ENCODE measurements at places on chromosomes 6 and 20.
A peak's percentile ranks its signal among the peaks of the same experiment; 100 is the strongest.

- DNase-seq: no peak
These were observed 92.4 kb downstream of the CD24 start for GRCh38 chr6:106882138-106882537.

DNA sequence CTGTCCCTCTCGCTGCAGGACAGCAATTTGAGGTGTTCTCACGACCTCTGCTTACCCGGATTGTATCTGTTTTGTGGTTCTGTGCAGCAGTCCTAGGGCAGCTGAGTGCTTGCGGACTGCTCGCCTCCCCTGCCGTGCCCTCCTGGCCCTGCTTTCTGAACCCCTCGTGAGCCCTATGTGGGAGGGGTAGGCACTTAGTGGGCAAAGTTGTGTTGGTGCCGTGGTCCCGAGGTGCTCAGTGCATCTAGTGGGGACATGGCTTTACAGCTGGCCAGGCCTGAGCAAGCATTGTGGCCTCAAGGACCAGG, 5.2 kb downstream of the TMEM181 start:
- no peak for DNase-seq

- DNase-seq: no peak
These were observed 71.3 kb upstream of the TOX2 start for GRCh38 chr20:43843096-43843964.

- DNase-seq: no peak
These were observed 228.3 kb downstream of the NRN1 start for GRCh38 chr6:5778317-5778857.

DNA sequence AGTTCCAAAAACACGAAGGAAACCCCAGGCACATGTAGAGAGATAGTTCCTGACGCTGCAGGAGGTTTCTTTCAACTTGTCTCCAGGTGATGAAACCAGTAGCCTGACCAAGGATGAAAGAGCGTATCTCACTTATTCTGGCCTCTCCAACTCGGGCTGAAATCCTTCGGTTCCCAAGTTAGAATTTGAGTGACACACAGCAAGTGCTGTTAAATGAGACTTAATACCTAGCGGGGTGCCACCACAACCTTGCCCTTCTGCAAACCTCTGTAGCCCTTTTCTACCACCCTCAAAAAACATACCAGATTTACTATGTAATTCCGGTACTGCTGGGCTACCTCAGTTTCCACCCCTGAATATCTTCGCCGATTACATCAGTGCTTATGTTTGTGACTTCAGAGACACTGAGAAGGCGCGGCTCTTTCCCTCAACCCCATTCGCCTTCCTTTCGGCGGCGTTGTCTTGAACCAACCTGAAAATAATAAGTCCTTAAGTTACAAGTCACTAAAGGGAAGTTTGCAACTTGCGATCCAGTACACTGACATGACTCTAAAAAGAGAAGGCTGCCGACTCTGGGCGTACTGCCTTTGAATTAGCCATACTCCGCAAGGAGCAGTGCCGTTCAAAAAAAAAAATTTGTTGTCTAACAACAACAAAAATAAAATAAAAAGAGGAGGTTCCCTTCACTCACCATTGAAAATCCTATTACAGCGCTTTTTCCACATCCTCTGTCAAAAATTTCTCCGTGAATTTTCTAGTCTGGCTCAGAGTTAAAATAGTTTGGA, 194.9 kb upstream of the ZNF184 start:
- no peak for DNase-seq

- DNase-seq: no peak
These were observed 59.3 kb upstream of the AKAP12 start for GRCh38 chr6:151180330-151181048.

GRCh38 chr6:127725821-127726220, 148.8 kb downstream of the C6orf58 start:
- no peak for DNase-seq

- DNase-seq: no peak
These were observed 405.6 kb downstream of the BTBD9 start for GRCh38 chr6:38234141-38234540.

GRCh38 chr6:87897663-87898062, 150.0 kb upstream of the SPACA1 start:
- DNase-seq: no peak

DNA sequence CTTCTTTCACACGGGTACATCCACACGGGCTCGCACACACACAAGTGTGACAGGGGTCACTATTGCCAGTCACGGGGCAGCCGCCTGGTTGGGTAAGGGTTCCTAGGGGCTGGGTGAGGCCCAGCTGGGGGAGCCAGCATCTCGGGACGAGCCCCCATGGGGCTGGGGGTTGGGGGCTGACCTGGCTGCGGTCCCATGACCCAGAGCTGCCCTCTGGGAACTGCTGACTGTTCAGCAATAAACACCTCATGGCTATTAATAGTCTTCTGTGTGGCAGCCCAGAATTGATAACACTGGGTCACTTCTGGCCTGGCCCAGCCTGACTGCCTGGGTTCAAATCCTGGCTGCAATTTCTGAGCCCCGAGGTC, 23.8 kb downstream of the VEGFA start:
- no peak for DNase-seq

GRCh38 chr20:53859684-53860083, 210.7 kb downstream of the BCAS1 start:
- no peak for DNase-seq

GRCh38 chr6:54028170-54028569, 83.1 kb upstream of the MLIP start:
- DNase-seq: no peak

GRCh38 chr20:63149531-63150192, 66.3 kb downstream of the YTHDF1 start:
- no peak for DNase-seq

- no peak for DNase-seq
These were observed 60.6 kb upstream of the CCN6 start for GRCh38 chr6:111993342-111993741.

DNA sequence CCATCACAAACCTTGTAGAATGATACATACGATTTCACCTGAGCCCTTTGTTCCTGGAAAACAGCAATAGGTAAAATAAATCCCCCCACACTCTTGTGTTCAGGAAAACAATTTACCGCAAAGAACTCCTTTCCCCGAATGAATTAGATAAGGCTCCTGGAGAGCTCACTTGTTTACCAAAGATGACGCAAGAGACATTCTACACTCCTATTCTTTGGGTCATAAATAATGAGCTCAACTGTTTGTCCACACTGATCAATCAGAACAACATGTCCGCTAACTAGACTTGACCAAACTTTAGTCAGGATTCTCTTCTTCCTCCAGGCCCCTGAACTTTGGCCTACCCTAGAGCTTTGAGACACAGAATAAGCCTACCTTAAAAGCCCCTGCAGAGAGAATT, 271.9 kb upstream of the OPRM1 start:
- DNase-seq: no peak

DNA sequence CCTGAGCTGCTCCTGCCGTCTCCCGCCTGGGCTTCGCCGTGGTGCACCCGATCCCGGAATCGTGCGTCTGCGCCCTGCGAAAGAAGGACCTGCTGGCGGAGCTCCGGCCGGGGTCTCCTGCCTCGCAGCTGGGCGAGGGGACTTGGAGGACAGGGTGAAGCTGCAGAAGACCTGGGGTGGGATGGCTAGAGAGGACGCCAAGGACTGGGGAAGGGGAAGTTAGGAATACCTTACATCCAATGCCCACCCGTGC, 150.2 kb downstream of the PRL start:
- DNase-seq: peak; percentile 53

DNA sequence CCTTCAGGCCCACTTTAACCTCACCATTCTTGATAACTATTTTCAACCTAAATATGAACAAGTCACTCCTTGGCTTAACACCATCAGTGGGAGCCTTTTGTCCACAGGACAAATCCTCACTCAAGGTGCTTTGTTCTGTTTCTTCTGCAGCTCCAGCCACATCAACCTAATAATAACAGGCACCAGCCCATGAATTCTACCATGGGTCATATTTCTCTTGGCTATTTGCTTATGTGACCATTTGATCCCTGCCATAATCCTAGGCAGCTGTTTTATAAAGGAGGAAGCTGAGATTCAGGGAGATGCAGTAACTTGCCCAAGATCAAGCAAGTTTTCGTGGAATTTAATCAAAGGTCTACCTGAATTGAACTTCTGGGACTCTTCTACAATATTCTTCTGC, 561.3 kb downstream of the DHX35 start:
- DNase-seq: no peak

- DNase-seq: no peak
These were observed 705.3 kb downstream of the KIF16B start for GRCh38 chr20:15867899-15868298.

GRCh38 chr6:48597951-48598350, 487.0 kb upstream of the PTCHD4 start:
- DNase-seq: no peak

DNA sequence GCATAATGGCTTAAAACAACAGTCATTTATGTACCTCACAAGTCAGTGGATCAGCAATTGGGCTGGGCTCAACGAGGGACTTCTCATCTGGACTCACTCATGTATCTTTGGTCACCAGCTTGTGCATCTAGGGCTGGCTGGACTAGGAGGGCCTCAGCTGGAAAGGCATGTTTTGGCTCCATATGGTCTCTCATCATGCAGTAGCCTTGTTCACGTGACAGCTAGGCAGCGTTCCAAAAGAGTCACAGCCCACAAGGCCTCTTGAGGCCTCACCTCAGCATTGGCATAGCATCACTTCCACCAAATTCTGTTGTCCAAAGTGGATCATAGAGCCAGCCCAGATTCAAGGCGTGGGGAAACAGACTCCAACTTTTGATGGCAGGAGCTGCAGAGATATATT, 110.1 kb downstream of the MAFB start:
- DNase-seq: no peak

DNA sequence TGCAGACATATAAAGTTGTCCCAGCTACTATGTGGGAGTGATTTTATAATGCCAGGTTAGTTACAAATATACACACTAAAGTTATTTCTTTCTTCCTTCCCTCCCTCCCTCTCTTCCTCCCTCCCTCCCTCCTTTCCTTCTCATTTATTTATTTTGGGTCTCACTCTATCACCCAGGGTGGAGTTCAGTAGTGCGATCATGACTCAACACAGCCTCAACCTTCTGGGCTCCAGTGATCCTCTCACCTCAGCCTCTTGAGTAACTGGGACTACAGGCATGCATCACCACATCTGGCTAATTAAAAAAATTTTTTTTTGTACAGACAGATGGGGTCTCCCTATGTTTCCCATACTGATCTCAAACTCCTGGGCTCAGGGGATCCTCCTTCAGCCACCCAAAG, 59.2 kb downstream of the PHF20 start:
- DNase-seq: no peak

DNA sequence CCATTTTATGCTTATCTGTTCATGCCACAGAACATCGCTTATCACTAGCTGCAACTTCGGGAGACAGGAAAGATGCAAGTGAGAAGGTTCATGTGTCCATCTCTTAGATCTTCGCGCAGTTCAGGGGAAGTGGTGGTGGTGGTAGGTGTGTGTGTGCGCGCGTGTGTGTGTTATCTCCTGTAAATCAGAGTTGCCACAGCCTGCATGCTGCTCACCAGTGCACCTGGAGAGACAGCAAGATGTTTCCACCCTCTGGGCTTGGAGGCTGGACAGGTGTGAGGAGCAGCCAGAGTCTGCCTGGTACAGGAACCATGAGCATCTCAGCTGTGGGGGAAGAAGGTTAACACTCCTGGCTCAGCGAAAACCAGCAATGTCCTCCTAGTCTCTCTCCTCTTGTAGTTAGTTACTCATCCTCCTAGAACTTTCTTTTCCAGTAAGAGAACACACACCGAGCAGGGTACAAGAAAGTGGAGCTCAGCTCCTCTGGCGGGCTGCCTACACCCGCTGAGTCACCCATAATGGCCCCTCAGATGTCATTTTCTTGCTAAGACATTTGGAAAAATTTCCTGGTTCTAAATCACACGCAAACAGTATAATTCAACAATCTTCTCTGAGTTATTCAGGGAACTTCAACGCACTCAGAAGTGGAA, 5.1 kb upstream of the TUBB1 start:
- no peak for DNase-seq

DNA sequence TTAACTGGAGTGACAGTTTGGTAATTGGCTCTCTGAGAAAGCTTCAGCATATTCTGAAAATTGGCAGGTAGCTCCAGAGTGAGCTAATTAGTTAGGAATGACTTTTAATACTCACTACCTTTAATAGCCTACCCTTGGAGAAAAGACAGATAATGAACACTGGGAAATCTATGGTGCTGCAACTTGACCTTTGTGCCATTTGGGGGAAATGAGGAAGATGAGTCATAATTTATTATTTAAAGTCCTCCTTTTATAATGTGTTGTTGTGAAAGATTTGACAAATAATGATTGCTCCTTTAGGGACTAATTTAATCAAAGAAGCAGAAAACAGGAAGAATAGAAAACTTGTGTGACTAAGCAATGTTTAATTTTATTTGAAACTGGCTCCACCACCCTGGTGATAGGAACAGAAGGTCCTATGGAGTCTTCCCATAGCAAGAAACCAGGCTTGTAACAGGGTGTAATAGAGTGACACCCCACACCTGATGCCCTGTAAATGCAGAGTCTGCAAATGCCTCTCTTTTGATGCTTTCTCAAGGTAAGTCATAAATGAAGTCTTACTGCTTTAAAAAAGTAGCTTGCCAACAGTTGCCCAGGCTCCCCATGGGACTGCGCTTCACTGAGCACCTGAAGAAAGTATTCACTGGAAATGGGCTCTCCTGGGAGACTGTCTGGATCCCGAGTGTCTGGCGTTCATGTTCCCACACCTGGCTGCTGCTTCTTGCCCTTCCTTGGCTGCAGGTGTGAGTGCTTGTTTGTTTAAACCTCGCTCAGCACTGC, 134.4 kb downstream of the LRRC1 start:
- no peak for DNase-seq

DNA sequence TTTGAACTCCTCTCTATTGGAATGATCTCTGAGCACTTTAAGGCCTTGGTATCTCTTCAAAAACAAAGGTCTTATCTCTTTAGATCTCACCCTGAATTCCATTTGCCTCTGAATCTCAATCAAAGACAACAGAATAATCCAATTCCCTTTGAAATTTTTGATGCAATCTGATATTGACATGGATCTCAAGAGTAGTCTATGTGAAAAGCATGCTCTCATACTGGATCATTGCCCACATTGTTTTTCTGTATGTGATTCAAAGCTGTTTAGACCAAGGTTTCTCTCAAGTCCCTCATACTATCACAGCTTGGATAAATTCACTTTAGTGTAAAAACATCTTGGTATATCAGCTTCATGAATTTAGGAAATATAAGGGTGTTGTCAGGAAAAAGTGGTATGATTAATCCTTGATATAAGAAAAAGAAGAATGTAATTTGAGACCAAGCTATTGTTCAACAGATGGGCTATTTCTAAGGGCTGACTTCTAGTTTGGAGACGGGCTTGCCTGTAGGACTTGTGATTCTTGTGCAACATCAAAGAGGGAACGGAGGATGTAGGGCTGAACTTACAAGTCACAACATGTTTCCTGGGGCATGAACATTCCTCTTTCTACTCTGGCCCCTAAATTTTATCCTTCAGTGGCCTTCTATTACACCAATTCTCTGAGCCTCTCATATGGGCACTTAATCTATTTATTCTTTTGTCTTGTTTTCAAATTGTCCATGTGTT, 77.9 kb upstream of the CITED2 start:
- no peak for DNase-seq

DNA sequence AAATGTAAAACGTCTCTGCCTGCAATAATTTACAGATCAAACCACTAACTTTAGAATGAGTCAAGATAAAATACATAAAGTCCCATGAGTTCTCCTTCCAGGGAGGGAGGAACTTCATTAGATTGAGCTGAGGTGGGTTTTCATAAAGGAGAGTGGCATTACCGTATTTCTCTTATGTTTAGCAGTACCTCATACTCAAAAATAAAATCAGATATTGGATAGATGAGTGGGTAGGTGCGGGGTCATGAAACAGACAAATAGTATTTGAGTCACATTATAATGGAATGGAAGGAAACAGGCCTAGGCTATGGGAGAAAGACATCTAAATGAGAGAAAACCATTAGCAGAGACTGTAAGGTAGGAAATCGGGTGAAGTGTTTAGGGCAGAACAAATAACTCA, 166.1 kb upstream of the SMLR1 start:
- no peak for DNase-seq

Measured in amygdala (tissue), 56 donors.